ENCODE measurements at places on chromosomes 16 and 17.

GRCh38 chr16:783404-784161, 4.6 kb downstream of the RPUSD1 start:
- no peak overlapping the region for H3K4me3 ChIP-seq
- no peak overlapping the region for H3K27ac ChIP-seq
- H3K4me1 ChIP-seq: peaks cover 15% of the 10 kb centered on the region
- peaks cover 29% of the 10 kb centered on the region for H3K36me3 ChIP-seq

DNA sequence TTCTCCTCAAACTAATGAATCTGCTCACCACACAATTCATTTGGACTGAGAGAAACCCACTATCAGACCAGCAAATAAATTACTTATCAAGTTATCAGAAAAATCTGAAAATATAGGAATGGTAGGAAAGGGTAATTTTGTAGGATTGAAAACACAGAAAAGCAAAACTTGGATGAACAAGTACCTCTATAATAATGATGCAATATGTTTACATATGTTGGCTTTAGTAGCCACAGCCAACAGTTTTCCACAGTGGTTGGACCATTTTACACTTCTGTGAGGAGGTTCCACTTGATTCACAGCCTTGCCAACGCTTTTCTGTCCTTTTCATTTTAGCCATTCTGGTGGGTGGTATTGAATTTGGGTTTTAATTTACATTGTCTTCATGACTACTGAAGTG, 10.6 kb upstream of the GINS3 start:
- H3K36me3 ChIP-seq: no peaks in the 10 kb centered on the region
- H3K4me1 ChIP-seq: peaks cover 3% of the 10 kb centered on the region
- no peaks in the 10 kb centered on the region for H3K27me3 ChIP-seq
- H3K27ac ChIP-seq: no peak overlapping the region
- DNase-seq: no peak

DNA sequence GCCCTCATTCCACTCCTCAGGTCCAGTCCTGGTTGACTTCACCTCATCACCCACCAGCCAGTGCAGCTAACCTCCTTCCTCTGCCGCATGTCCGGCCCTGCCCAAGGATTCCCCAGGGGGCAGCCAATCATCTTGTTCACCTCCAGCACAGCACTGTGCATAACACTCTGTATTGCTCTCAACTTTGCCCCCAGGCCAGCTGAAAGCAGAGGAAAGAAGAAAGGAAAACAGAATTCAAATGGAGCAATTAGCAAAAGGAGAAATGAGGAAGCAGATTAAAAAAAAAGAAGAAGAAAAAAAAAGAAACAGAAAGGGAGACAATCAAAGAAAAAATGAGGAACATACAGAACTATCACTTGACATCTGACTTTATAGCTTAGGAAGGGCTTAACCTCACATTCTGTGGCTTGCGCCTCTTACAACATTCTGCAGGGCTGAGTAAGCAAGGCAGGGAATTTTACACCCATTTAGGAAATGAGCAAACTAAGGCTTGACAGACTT, 26.1 kb downstream of the GAS7 start:
- no peaks in the 10 kb centered on the region for H3K27me3 ChIP-seq
- DNase-seq: no peak
- no peak overlapping the region for H3K27ac ChIP-seq

DNA sequence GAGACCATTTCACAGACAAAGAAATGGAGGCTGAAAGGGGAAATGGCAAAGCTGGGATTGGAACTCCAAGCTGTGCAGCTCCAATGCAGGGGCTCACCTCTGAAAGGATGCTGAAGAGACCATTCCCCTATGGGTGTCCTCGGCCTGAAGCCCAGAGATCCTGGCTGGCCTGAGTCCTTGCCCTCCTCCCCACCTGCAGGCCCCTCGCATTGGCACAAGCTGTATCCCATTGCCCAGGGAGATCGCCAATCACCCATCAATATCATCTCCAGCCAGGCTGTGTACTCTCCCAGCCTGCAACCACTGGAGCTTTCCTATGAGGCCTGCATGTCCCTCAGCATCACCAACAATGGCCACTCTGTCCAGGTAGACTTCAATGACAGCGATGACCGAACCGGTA, 2.6 kb downstream of the CA7 start:
- no peaks in the 10 kb centered on the region for H3K4me1 ChIP-seq
- H3K27ac ChIP-seq: no peak overlapping the region
- no peak for DNase-seq
- H3K36me3 ChIP-seq: no peaks in the 10 kb centered on the region
- no peak overlapping the region for H3K4me3 ChIP-seq

GRCh38 chr17:77285594-77286390, 145.0 kb downstream of the SEC14L1 start:
- H3K4me3 ChIP-seq: no peak overlapping the region
- peaks cover 3% of the 10 kb centered on the region for H3K27me3 ChIP-seq
- peaks cover 7% of the 10 kb centered on the region for H3K4me1 ChIP-seq
- DNase-seq: no peak
- no peaks in the 10 kb centered on the region for H3K36me3 ChIP-seq

GRCh38 chr17:38416840-38417209, 11.4 kb upstream of the ARHGAP23 start:
- DNase-seq: peak; percentile 30
- H3K27ac ChIP-seq: peak overlapping the region; percentile 85

DNA sequence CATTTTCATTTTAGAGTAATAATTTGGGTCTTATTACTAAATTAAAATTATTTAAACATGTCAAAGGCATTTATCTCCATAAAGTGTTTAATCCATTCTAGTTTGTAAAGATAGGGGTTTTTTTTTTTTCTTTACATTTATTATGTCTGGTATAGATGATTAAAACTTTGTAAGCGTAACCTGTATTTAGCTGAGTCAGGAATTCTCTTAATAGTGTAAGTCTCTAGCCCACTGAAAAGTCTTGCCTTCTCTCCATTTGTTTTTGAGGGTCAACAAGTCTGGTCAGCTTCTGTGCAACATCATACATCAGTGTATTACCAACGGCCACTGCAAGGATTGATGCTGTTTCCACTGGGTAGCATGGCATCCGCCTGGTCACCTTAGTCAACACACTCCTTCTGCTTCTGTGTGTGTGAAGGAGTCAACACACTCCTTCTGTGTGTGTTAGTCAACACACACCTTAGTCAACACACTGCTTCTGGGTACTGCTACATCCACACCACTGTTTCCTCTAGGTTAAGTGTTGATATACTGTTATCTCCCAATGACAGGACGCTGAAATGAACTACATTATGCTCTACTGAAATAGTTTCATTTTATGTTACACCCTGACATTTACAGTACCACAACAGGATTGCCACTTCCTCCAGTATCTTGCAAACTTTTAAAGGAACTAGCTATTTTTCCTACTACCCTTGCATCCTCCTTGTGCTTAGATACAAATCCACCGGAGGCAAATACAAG, 37.3 kb upstream of the VWA3A start:
- no peak for DNase-seq
- no peaks in the 10 kb centered on the region for H3K4me1 ChIP-seq
- no peak overlapping the region for H3K4me3 ChIP-seq

DNA sequence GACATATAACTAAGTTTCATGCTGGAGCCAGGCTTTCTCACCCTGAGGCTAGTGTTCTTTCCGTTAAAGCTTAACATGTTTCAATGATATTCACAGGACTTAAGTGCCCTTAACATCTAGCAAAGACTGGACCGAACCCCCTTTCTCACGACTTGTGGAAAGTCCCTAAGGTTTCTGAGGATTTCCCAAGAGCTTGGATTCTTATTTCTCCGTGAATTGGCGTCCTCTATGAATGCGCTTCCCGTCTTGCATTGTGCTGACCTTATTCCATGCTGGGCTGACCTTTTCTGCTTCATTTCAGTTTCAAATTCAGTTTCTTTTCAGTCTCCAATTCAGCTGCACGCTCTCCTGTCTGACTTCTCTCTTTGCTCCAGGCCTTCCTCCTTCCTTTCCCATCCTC, 206.4 kb downstream of the HS3ST3A1 start:
- no peak for DNase-seq
- no peak overlapping the region for H3K4me3 ChIP-seq
- no peaks in the 10 kb centered on the region for H3K4me1 ChIP-seq
- H3K27me3 ChIP-seq: no peaks in the 10 kb centered on the region
- H3K27ac ChIP-seq: no peak overlapping the region

- H3K4me1 ChIP-seq: peaks cover 12% of the 10 kb centered on the region
- no peaks in the 10 kb centered on the region for H3K27me3 ChIP-seq
- no peak overlapping the region for H3K27ac ChIP-seq
- no peak overlapping the region for H3K4me3 ChIP-seq
Measured at GRCh38 chr17:9968881-9969280, 63.8 kb upstream of the RCVRN start.

DNA sequence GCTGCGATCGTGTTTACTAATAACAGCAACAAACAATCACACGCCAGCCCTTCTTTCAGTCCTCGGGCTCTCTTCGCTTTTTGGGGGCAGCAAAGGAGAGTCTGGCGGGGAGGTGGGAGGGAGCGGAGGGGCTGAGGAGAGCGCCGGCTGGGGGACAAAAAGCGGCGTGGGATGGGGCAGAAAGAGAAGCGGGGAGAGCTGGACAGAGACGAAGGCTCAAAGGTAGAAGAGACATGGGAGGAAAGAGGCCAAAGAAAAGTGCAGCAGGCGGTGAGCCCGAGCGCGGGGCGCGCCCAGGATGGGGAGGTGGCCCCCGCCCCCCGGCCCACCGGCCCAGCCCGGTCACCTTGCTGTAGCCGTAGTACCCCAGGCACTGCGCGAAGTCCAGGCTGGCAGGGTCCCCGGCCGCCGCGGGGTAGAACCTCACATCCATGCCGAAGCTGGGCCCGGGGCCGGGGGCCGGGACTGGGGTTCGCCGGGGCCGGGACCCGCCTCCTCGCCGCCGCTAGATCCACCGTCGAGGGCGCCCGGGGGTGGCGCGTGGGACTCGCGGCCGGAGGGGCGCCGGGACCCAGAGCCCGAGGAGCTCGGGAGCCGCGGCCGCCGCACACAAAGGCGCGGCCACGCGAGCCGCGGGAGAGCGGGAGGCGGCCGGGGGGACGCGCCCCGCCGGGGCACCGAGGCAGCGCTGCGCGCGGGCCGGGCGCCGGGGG, 496 bp downstream of the TOX3 start:
- H3K4me1 ChIP-seq: no peaks in the 10 kb centered on the region
- H3K27me3 ChIP-seq: peaks cover 2% of the 10 kb centered on the region
- no peaks in the 10 kb centered on the region for H3K36me3 ChIP-seq
- H3K4me3 ChIP-seq: no peak overlapping the region
- no peak overlapping the region for H3K27ac ChIP-seq

DNA sequence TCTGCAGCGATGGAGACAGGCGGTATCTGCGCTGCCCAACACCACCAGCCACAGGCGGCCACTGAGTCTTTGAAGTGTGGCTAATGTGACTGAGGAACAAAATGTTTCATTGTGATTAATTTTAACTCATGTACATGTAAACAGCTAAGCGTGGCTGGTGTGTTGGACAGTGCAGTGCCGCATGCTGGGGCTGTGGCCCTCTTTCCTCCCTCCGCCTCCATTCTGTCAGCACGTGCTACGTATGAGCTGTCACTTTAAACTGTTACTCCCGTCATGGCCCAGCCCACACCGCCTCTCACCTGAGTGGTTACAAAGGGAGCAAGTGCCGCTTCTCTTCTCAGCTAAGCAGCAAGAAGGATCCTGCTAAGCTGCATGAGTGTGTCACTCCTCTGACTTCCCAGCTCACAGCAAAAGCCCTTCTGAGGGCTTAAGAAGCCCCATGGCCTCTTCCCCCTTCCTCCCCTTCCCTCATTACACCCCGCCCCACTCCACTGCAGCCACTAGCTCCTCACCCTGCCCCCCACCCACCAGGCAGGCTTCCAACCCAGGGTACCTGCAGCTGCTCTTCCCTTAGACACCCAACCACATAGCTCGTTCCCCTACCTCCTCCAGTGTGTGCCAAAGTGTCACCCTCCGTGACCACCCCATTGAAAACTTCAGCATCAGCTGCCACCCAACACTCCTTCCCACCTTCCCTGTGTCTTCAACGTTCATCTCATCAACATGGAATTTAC, 15.0 kb downstream of the HASPIN start:
- H3K4me3 ChIP-seq: peak overlapping the region; percentile 39
- peaks cover 46% of the 10 kb centered on the region for H3K4me1 ChIP-seq
- DNase-seq: peak; percentile 83
- no peaks in the 10 kb centered on the region for H3K36me3 ChIP-seq
- H3K27me3 ChIP-seq: no peaks in the 10 kb centered on the region

DNA sequence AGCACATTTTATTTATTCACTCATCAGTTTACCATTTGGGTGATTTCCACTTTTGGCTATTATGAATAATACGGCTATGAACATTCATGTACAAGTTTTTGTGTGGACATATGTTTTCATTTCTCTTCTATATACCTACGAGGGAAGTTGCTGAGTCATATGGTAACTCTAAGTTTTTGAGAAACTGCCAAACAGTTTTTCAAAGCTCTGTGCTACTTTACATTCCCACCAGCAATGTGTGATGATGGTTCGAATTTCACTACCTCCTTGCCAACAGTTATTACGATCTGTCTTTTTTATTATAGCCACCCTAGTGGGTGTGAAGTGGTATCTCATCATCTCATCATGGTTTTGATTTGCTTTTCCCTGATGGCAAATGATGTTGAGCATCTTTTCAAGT, 63.7 kb upstream of the MRTFB start:
- DNase-seq: no peak
- H3K27ac ChIP-seq: no peak overlapping the region
- H3K27me3 ChIP-seq: peaks cover 14% of the 10 kb centered on the region
- no peaks in the 10 kb centered on the region for H3K36me3 ChIP-seq

- DNase-seq: no peak
- peaks cover 26% of the 10 kb centered on the region for H3K4me1 ChIP-seq
- H3K27ac ChIP-seq: no peak overlapping the region
- no peak overlapping the region for H3K4me3 ChIP-seq
- H3K36me3 ChIP-seq: no peaks in the 10 kb centered on the region
Measured at GRCh38 chr17:55241097-55241496, 23.7 kb upstream of the HLF start.

- DNase-seq: no peak
- no peak overlapping the region for H3K27ac ChIP-seq
- H3K36me3 ChIP-seq: peaks cover 10% of the 10 kb centered on the region
- H3K27me3 ChIP-seq: no peaks in the 10 kb centered on the region
- H3K4me1 ChIP-seq: no peaks in the 10 kb centered on the region
- no peak overlapping the region for H3K4me3 ChIP-seq
Measured at GRCh38 chr16:66574081-66574480, 5.2 kb upstream of the CMTM2 start.

- peaks cover 7% of the 10 kb centered on the region for H3K4me1 ChIP-seq
- no peak overlapping the region for H3K27ac ChIP-seq
Measured at GRCh38 chr16:14334366-14335080, 263.4 kb downstream of the MRTFB start.

- H3K36me3 ChIP-seq: no peaks in the 10 kb centered on the region
- DNase-seq: no peak
- no peak overlapping the region for H3K27ac ChIP-seq
Measured at GRCh38 chr17:71409712-71410111, 711.1 kb upstream of the SOX9 start.
